ENCODE measurements at places on chromosomes 13 and 19.

DNA sequence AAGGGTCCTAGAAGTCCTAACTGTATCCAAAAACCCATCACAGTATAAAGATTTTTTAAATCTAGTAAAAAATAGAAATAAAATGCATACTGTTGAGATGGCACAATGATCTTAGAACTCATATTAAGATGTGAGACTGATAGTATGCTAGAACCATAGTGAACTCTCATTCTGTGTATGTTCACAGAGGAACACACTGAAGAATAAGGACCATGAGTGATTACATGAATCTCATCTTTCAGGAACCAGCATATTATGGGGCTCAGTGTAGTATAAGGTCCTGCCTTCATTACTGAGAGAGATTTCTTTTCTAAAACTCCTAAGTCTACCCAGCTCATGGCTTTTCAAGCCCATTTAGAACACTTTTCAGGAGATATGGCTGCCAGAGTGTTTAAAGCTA lies 59.8 kb upstream of the RFC3 start:
- no peak for DNase-seq

GRCh38 chr13:53004573-53004972 lies 24.0 kb upstream of the OLFM4 start:
- DNase-seq = no peak

GRCh38 chr19:44800461-44800860 lies 8.4 kb upstream of the BCAM start:
- DNase-seq = peak; percentile 78

DNA sequence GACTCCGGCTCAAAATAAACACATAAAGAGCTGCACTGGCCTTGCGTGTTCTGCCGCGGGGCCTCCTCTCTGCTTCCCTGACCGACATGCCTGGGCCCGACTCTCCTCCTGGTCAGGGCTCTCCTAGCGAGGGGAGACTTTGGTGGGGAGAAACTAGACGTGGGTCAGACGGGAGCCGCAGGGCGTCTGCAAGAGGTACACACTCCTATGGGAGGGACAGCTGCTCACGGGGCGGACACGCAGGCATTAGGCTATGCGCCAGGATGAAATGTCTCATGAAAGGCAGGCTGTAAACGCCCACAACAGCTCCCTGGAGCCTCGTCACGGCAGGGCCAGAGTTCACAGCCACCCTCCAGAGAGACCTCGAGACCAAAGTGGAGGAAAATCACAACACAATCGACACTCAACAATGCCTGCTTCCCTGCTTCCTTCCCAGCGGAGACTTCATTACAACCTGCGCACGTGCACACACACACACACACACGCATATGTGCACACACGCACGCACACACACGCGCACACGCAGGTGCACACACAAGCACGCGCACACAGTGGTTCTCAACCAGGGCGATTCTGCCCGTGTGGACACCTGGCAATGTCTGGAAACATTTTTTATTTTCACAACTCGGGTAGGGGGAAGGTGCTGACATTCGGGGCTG lies 5.8 kb downstream of the SLC39A3 start:
- no peak for DNase-seq

- DNase-seq = no peak
Observed at GRCh38 chr19:41711376-41712261, 3.2 kb downstream of the CEACAM5 start.

DNA sequence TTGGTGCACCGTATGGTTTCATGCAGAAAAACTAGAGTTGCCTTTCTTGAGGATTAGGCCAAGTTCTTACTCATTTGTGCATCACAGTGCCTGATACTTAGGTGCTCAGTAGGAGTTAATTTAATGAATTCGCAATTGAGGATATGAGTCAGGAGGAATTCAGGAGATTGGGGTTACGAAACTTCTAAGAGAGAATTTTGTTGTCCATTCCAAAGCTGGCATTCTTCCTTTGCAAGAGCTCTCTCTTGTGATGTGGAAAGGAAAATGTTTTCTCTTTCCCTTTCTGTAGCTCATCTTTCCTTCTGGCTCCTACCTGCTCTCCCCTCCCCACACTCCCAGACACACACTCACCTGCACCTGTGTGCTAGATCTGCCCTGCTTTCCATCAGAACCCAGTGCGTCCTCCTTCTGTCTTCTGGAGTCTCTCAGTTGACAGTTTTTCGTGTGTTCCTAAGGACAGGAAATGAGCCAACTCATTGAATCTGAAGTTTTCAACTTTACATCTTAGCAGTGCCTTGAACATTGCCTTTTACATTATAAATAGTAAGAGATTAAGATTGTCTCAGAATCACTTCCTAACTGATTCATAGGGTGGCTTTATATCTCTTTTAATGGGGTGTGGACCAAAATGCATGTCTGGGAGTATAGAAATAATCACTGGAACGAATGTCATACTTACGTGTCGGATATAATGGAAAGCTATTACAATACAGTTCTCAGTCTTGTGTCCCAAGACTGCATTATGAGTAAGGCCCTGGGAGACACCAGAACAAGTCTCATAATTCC lies 19.7 kb upstream of the ERCC5 start:
- DNase-seq = no peak

DNA sequence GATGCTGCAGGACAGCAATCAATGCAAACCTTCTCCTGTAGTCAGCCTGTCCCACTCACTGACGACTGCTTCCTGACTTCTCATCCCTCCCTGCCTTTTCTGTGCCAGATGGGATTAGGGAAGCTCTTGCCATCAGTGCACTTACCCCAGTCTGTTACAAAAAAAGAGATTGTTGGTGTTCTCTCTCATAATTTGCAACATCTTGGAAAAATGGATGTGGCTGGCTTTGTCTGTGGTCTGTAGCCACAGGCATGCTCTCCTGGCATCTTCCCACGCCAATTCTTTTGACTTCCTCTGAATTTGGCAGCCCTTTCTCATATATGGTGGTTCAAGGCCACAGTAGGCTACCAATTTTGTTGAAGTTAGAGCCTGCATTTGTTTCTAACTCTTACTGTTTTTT lies 11.6 kb upstream of the HTR2A start:
- DNase-seq = no peak

- DNase-seq = no peak
Observed at GRCh38 chr19:17512574-17512939, 1.1 kb downstream of the PGLS start.

DNA sequence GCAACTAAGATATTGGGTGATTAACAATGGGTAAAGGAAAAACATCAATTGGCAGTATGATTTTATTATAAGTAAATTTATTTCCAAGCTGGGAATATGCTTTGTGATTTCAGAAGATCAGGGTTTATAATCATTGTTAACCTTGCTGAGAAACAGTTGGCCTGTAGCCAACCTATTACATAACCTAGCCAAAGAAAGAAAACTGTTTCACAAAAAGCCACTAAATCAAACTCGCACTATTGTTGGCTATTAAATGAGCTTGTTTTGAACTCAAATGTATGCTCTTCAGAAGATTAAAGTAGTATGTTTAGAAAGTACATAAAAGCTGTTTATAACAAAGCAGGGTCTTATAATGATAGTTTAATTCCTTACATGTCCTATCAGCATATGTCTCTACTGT lies 151.7 kb downstream of the LHFPL6 start:
- DNase-seq = no peak

DNA sequence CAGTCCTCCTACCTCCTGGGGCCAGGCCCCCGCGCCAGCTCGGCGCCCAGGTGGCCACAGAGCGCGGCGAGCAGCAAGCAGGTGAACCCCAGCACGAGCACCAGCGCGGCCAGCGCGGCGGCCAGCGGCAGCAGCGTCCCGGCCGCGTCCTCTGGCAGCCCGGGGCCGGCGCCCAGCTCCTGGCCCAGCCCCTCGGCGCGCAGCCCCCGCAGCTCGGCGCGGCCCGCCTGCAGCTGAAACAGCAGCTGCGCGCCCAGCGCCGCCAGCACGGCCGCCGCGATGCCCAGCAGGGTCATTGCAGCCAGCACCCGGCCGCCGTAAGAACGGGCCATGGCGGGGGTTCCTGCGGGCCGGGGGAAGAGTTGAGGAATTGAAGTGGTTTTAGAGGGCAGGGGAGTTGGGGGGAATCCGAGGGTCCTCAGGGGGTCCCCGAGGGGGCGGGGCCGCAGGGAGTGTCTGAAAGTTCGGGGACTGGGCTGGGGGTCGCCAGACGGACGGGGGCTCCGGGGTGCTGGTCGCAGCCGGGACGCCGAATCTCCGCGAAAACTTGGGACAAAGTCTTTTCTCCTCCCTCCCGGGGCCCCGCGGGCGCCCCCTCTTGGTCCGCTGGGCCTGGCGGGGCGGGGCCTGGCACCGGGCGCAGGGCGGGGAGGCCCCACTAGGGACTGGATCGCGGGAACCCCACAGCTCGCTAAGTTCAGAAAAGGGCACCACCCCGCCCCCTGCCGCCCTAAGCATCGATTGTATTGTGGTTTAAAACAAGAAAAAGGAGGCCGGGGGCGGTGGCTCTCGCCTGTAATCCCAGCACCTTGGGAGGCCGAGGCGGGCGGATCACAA lies at the start of gene TMEM221:
TSS of gene TMEM221 (minus strand) at position 538 of the 837 bp plus-strand sequence. CDS start at position 332, 206 bp downstream.
- DNase-seq = peak; percentile 44

DNA sequence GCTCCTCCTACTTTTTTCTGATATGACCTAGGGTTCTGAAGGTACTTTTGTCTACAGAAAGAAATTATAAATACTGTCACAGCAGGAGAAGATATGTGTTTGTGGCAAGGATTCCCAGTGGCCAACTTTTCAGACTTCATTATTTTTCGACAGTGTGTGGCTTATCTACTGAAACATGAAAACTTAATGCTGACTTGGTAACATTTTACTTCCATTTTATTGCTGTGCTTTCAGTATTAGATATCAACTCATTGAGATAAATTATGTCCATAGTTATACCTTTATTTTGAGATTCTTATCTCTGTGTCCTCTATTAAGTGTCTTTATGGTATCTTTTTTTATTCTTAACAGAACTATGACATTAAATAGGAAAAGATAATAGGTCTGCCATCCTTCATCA lies 700.0 kb downstream of the PCDH9 start:
- no peak for DNase-seq

DNA sequence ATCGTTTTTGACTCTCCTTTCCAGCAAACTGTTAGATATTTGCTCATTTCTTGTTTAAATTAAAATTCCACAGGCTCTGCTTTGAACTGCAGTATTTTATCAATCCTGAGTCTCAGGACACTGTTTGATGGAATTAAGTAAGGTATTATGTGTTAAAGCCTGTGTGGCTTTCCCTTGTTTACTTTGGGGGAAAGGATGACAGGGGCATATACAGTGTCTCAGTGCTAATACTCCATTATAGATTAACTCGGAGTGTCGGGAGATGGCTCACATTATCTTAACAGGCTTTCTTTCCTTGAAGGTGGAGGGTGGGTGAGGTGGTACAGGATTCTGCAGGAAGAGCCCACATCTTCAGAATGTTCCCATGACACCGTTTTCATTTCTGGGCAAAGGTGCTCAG lies 84.7 kb downstream of the SHISA2 start:
- DNase-seq = no peak

GRCh38 chr19:12833738-12834565 lies 427 bp downstream of the RTBDN start:
- DNase-seq = no peak

DNA sequence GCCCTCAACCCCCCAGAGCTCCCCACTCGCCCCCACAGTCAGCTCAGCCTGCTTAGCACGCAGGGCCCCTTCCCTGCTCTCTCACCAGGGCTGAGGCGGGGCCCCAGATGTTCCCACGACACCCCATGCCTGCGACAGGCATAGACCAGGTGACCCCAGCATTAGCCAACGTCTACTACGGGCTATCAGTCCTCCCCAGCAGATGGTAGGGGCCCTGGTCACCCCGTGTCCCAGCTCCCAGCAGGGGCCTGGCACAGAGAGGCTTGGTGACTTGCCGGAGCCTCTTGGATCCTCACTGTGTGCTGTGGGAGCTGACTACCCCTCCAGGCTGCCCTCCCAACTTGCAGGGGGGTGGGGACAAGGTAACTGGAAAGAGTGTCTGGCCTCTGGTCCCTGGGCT lies 80.6 kb downstream of the KDM4B start:
- no peak for DNase-seq

DNA sequence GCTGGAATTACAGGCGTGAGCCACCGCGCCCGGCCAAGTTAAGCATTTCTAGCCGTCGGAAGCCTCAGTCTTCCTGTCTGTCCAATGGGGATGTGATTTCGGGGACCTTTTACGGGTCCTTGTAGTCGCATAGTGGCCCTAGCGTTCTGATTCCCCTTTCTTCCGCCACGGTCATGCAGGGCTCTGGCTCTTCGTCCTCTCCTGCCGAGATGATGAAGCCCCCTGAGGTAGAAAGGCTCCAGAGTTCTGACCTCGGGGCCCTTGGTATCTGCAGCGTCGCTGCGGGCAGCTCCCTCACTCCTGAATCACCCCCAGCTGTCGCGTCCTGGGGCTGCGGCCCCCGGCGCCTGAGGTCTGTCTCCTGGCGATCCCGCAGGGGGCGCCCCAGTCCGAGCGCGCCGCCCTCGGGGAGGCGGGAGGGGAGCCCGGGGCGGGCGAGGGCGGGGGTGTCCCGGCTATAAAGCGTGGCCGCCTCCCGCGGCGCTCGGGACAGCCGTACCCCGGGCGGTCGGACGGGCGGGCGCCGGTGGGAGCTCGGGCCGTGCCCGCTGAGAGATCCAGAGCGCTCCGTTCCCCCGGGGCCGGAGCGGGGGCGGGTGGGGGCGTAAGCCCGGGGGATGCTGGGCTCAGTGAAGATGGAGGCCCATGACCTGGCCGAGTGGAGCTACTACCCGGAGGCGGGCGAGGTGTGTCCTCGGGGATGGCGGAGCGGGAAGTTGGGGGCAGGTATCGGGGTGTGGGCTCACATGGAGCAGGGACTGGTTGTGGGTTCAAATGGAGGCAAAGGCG lies at the start of gene FOXA3:
TSS of gene FOXA3 (plus strand) at position 487 of the 789 bp plus-strand sequence. CDS start at position 618, 131 bp downstream.
- DNase-seq = peak; percentile 60

DNA sequence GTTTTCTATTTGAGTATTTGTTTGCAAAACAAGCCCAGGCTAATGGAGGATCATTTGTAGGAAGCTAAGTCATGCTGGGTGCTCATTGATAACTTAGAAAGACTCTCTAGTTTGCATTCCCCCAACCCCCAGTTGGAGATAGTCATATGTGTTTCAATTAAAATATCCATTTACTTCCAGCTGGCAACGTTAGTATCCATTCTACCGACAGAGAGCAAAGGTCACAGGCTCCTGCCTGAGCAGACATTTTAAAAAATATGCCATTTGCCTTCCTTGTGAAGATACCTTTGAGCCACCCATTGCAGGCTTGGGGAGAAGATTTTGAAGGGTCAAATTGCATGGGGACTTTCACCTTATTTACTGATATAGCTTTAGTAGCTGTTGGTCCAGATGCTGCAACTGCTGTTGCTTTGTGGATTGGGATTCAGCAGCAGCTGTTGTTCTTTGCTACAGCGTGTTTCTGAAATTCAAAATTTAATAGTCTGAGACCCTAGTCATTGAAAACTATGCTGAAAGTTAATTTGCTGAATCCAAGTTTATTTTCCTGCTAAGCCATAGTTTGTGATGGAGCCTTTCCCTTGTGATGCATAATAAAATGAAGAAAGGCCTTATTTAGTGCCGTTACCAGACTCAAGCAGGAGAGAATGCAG lies 335.1 kb downstream of the GPC6 start:
- no peak for DNase-seq

DNA sequence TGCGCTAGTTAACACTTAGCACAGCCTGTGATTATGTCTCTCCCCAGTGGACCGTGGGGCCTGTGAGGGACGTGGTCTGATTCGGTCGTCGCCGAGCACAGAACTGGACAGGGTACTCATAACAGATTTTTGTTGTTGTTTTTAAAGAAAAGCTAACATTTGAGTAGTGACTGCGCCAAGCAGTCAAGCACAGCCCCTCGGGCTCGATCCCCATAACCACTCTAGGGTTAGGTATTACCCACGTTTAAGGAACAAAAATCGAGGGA lies 805 bp upstream of the PTOV1 start:
- no peak for DNase-seq
